ENCODE measurements at places on chromosomes 7 and 10.

GRCh38 chr7:16021851-16022250 is 335.4 kb upstream of the MEOX2 start:
- no peak for DNase-seq

DNA sequence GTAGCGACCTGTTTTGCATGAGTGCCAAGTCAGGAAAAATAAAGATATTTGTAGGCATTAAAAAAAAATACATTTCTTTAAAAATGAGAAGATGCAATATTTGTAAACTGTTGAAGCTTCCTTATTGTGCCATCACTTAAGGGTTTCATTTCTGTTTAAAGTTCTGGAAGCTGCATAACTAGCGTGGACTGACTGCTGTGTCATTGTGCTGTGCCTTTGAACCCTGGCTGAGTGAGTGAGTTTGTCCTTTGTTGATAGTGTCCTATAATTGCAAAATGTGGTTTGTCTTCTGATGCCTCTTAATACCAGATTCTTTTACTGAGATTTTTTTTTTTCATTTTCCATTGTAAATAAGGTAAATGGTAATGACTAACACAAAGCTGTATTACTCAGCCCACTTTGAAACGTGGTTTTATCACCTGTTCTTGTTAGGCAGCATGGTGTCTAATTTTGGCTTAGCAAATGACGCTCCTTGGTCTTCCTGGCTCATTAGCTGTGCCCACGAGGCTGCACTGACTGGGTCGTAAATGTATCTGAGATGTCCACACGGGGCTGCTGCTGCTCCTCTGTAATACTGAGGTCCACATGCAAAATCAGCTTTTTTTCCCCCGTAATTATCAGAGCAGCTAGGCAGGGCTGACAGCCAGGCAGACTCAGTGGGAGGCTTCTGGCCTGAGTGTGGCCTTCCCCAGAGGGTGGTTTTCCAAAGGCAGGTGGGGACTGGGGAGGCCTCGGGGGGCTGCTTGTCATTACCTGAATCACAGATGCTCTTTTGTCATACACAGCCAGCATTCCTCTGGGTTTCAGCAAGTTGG is 14.8 kb downstream of the ZSCAN25 start:
- DNase-seq, result peak; percentile 54

- no peak for DNase-seq
Measured at GRCh38 chr7:134991469-134992339, 5.4 kb downstream of the AGBL3 start.

GRCh38 chr7:123972045-123972444 is 47.0 kb downstream of the SPAM1 start:
- DNase-seq, result no peak

GRCh38 chr7:95225301-95225700 is 99.0 kb downstream of the PON1 start:
- no peak for DNase-seq

- no peak for DNase-seq
Measured at GRCh38 chr7:5396542-5396941, 27.1 kb downstream of the TNRC18 start.

DNA sequence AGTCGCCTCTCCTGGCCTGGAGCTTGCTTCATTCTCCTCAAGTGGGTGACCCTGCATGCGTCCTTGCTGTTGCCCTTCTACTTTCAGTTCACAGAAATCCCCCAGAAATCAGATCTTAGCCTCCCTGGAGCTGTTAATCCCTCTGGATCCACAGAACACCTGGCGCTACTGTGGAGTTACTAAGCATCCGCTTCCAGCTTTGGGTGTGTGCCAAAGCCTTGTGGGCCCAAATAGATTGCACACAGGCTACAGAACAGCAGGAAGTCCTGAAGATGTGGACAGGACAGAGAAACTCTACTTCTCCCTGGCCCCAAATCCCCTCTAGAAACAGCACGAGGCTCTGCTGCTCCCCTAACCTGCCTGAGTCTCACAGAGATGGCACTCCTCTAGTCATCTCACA is 36.6 kb upstream of the PDLIM1 start:
- no peak for DNase-seq

DNA sequence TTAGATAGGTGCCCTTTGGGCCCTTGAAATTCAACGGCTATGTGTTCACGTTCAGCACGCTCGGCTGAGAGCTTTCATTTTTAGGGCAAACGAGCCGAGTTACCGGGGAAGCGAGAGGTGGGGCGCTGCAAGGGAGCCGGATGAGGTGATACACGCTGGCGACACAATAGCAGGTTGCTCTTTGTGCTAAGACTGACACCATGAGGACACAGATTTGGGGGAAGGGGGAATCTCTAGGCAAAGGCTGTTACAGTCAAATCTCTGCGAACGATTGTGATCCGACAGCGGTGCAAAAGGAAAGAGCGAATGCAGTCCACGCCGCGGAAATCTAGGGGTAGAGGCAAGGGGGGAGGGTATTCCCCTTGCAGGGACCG is 667 bp downstream of the KLLN start:
- no peak for DNase-seq

- no peak for DNase-seq
Measured at GRCh38 chr7:136865236-136865635, 3.2 kb upstream of the CHRM2 start.

DNA sequence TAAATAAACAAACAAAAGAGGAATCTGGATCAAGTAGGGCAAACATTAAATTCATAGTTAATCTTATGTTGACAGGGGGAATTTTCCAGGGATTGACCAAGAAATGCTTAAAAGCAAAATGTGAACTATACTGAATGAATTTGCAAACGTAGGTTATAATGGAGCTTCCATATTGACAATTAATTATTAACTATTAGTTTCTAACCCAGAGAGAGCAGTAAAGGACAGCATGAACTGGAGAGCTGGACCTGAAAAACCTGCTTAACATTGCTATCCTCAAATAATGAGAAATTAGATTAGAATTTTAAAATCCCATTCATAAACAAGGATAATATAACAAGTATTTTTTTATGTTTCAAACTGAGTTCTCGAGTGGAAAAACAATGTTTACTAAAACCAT is 1089.6 kb downstream of the DNAJB9 start:
- DNase-seq, result no peak

DNA sequence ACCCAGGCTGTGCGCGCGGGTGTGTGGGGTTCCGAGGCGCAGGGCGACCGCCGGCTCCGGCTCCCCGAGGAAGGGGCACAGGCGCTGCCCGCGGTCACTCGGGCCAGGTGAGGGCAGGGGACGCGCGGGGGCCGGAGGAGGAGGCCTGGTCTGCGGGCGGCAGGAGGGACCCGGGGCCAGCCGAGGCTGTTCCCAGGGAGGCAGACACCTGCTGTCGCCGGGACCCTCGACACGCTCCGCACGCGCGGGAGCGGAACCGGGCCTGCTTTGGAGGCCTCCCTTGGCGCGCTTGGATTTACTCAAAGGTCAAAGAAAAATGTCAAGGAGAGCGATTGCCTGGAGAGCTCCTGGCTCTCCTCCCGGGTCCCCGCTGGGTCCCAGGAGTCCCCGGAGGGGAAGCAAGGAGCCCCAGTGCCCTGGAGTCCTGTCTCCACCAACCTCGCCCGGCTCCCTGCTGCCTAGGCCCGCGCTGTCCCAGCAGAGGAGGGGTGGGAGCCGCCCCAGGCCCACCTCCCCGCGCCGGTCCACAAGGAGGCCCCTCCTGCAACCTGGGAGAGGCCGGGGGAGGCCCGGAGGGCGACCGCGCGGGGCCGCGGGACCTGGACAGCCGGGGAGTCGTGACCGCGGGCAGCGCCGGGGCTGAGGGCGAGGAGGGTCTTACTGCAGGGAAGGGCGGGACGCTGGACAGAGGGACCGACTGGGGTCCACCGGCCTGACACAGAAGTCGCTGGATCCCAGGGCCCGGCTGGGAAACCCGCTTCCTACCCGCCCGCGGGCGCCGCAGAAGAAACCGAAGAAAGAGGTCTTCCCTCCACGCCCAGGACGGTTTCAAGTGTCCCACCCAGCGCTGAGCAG is 348.9 kb downstream of the DNAJB6 start:
- no peak for DNase-seq

DNA sequence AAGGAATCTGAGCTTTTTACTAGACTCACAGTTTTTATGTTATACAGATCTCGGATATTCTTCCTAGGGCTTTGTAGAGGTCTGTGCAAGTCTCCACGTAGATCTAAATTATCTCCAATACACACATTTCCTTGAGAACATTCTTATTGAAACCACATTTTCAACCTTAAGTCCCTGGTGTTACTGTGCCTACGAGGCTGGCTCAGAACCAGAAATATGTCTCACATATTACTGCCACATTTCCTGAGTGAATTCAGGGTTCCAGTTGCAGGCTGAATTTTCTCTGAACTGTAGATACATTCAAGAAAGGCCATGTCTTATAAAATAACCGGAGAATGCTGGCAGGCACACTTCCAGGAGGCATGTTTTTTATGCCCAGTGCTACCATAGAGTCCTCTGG is 46.5 kb downstream of the INHBA start:
- no peak for DNase-seq

- peak; percentile 23 for DNase-seq
Measured at GRCh38 chr7:159015454-159016410, 128.9 kb downstream of the VIPR2 start.

DNA sequence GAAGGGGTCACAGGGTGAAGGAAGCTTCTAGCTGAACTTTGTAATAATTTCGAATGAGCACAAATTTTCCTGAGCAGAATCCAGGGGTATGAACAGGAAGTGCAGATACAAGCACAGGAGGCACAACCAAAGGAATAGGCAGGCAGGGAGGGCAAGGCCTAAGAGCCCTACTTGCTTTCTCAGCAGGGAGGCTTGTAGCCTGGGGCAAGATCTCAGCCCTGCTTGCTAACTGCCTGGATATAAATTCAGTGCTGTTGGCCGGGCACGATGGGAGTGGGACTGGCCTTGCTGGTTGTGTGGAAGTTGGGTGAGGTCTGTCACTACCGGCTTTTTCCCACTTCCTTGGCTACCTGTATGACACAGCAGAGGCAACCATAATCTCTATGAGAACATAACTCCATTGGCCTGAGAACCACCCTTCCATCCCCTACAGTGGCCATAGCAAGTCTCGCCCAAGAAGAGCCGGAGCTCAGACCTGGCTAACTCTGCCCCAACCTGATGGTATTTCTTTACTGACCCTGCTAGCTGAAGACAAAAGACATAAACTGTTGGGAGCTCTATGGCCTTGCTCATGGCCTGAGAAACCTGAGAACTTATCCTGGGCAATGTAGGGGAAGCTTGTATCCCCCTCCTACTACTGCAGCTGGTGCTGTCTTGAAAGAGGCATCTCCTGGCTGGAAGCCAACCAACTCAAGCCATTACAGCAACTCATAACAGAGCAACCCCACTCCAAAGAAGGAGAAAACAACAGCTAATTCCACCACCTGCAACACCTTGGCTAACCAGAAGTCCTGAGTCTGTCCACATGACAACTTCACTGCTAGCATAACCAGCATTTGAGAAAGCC is 27.6 kb downstream of the CLDN12 start:
- no peak for DNase-seq

- no peak for DNase-seq
Measured at GRCh38 chr7:135684699-135685098, 22.4 kb downstream of the STMP1 start.

GRCh38 chr7:104497379-104497967 is 169.1 kb downstream of the LHFPL3 start:
- DNase-seq, result no peak

- DNase-seq, result no peak
Measured at GRCh38 chr7:150997075-150997511, 6.3 kb downstream of the NOS3 start.
